A172 (cell line): ENCODE measurements at places on chromosomes 4 and X. TPM values are rescaled to one million over a fixed set of nuclear protein-coding genes. Genes with fewer than 3 reads are reported as not detected.

The APOO gene
- total RNA-seq: 64.7 and 84.7 TPM in 2 replicates

The APOOL gene
- 8.3 and 14.1 TPM in 2 replicates for total RNA-seq

The NLGN3 gene
- 0.22 and 0.72 TPM in 2 replicates for total RNA-seq

The SMIM10 gene
- total RNA-seq: 0.40 and 0.60 TPM in 2 replicates

The SSX4B gene
- not detected in 2 replicates for total RNA-seq

The CFP gene
- total RNA-seq: 0.05 and 0.43 TPM in 2 replicates

The CENPVL2 gene
- not detected in 2 replicates for total RNA-seq

The ADGRL3 gene
- 1.0 and 5.4 TPM in 2 replicates for total RNA-seq

The RS1 gene
- total RNA-seq: not detected in 2 replicates

The TRPC3 gene
- total RNA-seq: 0.57 and 0.98 TPM in 2 replicates

The GAGE12H gene
- not detected in 2 replicates for total RNA-seq

The TCP11X2 gene
- not detected in 2 replicates for total RNA-seq

DNA sequence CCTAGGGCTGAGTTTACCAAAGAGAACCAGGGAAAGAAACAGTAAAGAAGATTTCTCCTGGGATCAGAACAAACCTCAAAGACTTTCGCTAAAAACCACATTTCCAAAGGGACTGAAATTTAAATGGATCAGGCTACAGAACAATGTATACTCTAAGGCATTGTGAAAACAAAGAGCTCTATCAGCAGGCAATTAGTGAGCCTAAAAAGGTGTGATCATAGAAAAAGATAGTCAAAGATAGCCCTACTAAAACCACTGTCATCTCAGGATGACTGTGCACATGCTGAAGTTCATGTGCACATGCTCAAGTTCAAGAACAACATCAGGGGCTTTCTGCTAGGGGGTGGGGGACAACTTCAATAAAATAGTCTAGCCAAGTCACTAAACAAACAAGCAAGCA, 12.9 kb upstream of the SMIM10L2A start:
- no peak for DNase-seq

DNA sequence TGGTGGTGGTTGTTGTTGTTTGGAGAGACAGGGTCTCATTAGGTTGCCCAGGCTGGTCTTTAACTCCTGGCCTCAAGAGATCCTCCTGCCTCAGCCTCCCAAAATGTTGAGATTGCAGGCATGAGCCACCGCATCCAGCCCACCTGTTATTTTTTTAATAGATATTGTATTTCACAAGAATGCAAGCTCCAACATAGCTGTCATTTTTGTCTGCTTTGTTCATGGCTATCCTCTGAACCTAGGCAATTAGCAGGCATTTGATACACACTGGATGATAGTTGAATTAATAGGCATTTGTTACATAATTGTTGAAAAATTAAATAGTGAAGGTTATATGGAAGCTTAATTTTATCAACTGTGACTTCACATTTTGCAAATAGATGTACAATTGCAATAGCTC, 64.7 kb downstream of the BANK1 start:
- no peak for DNase-seq

DNA sequence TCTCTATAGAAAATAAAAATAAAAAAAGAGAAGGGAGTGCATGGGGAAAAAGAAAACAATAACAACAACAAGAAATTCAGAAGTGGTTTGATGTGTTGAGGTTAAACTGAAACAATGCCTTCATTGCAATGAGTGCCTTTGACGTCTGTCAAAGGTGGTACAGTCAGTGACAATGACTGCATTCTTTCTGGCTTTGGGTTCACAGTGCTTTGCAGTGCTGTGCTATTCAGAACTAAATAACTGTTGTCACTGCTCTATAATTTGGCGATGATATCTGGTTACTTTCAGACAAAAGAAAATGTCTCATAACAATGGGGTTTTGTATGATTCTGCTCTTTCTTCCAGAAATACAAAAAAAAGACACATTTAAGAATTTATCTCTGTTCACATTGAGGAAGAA, 488.6 kb upstream of the MAGEB2 start:
- no peak for DNase-seq

- no peak for DNase-seq
Observed at GRCh38 chr4:119932277-119932676, 134.4 kb downstream of the MAD2L1 start.

GRCh38 chrX:101693476-101693875, 33.8 kb upstream of the ARMCX2 start:
- DNase-seq: no peak

DNA sequence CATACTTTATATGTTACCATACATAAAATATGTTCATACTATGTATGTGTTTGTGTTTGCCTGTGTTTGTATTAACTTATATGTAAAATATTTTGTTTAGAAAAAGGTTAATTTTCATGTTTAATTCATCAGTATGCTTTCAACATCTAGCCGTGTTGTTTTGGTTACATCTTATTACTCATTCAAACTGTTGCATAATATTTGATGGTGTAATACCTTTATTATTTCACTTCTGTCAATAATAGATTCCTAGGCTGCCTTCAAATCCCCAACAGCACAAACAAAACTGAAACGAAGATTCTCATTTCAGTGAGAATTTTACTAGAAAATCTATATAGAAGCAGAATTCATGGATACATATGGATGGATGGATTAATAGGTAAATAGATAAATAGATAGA, 462.3 kb upstream of the ADGRL3 start:
- DNase-seq: no peak

DNA sequence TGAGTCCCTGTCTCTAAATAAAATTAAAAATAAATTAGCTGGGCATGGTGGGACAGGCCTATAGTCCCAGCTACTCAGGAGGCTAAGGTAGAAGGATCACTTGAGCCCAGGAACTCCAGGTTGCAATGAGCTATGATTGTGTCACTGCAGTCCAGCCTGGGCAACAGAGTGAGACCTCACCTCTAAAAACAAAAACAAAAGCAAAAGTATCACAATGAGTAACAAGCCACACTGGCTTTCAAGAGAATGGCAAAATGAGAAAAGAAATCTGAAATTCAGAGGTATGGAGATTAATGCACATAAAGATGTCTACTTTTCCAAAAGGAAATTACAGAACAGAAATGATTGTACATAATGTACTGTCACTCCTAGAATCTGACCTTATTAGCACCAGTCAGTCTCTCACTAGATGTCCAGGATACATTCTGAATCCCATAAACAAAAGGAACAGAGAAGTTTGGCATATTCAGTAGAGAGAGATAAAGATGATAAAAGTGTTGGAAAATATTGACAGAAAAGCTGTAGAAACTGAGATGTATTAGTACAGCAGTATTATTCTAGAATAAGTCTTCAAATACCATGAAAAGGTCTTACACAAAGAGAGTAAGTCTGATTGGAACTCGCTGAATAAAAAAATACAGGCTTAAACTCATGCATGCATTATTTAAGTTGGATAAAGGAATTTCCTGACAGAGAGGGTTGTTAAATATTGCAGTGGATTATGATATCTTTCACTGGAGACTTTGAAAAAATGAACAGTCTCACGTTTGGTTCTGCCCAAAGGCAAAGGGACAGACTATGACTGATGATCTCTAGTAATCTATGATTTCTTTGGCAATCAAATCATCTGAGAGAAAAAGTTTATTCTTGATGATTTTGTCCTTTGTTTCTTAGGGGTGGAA, 102.5 kb downstream of the SH3RF1 start:
- no peak for DNase-seq

DNA sequence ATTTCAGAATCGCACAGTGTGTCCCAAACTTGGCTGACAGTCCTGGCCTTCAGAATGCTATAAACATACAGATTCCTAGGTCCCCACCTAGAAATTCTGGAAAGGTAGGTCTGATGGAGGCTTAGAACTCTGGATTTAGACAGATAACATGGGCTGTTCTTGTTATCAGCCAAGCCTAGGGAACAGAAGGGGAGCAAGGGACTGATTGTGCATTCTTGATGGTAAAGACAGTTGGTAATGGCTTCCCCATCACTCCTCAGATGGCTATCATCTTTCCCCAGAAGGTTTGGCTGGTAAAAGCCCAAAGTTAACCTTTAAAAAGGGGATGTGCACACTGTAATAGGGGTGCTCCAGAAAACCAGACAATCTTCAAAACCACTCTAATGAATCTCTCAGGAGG, 35.7 kb downstream of the DIPK2B start:
- DNase-seq: no peak

GRCh38 chr4:8282742-8283141, 13.2 kb downstream of the HTRA3 start:
- no peak for DNase-seq

DNA sequence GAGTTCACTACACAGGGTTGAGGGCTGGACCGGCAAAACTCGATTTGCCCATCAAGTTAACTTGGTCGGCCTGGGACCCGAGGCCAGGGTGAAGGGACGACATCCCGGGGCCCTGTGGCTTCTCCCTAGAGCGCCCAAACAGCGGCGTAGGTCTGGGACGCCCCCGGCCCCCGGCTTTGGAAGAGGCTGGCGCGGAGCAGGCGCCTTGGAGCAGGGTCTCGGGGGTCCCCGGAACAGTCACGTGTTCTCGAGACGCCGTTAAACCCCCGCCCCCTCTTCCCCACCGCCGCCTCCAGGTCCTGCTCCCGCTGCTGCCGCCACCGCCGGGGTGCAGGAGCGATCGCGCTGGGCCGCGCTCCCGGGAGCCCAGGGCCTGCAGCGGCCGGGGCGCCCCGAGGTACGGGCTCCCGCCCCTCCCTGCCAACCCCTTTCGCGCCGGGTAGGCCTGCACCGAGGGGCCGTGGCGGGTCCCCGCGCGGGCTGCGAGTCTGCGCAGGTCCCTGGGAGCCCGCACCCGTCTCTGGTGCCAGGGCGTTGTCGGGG, at the start of gene NPY5R:
Gene NPY5R, plus strand, starts transcription at position 289 of the 543 bp plus-strand sequence. CDS start 6,382 bp downstream, outside the sequence.
- DNase-seq: no peak

- no peak for DNase-seq
Observed at GRCh38 chr4:4542774-4543485, 1.1 kb upstream of the STX18 start.

- no peak for DNase-seq
Observed at GRCh38 chrX:39689376-39690104, 408.2 kb downstream of the BCOR start.

DNA sequence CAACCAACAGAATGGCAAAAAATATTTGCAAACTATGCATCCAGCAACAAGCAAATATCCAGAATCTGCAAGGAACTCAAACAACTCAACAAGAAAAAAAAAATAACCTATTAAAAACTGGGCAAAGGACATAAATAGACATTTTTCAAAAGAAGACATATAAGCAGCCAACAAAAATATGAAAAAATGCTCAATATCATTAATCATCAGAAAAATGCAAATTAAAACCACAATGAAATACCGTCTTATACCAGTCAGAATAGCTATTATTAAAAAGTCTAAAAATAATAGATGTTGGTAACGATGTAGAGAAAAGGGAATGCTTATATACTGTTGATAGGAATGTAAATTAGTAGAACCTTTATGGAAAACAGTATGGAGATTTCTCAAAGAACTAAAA, 53.4 kb downstream of the WDR19 start:
- no peak for DNase-seq

DNA sequence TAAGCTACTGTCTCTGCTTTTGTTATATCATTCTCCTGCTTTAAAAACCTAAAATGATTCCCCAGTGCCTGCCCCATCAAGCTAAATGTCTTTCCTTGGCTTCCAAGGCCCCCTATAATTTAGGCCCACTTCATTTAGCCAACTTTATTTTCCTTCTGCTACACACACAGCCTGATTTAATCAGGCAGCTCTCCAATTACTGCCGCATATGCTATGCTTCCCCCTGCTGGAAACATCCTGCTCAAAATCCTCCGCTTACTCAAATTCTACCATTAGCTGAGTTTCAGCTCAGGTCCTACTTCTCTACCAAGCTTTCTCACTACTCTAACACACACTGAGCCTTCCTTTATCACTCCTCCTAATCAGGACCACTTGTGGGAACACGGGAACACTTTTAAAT, 17.0 kb downstream of the LAMP2 start:
- no peak for DNase-seq

GRCh38 chr4:38174801-38175200, 214.6 kb downstream of the PTTG2 start:
- no peak for DNase-seq

GRCh38 chrX:153687121-153688039, at the start of gene SLC6A8:
Gene SLC6A8 (plus strand): TSS chrX:153687926. CDS start chrX:153688575, 649 bp downstream.
- peak; percentile 43 for DNase-seq

DNA sequence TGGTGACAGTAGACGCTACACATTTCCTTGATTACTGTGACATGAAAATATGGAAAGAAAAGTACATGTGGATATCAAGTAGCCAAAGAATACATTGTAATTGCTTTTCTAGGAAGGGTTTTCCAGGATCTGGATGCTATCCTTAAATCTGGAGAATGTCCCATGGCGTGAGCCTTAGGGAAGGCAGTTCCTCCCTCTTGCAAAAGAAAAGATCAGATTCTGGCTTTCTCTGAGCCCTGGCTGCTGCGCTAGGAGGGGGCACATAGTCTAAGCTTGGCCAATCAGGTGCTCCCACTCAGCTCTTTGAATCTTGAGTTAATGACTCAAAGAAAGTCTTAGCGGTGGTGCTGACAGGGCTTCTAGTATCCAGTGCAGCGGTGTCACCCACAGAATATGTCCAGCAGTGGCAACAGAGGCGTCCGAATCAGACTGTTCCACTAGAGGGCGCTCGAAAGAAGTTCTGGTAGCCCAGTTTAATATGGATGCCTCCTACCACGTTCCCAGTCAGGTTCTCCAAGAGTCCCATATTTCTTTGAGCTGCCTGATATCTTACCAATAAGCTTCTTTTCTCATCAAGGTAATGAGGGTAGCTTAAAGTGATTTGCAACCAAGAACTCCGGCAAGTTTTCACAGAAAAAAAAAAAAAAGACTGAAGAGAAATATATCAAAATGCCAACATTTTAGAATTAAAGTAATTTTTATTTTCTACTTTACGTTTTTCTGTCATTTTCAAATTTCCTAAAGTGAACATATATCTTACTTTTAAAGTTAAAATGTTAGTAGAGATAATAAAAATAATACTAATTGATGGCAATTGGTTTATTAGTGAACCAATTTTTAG, 213.4 kb upstream of the S100G start:
- DNase-seq: peak; percentile 93

DNA sequence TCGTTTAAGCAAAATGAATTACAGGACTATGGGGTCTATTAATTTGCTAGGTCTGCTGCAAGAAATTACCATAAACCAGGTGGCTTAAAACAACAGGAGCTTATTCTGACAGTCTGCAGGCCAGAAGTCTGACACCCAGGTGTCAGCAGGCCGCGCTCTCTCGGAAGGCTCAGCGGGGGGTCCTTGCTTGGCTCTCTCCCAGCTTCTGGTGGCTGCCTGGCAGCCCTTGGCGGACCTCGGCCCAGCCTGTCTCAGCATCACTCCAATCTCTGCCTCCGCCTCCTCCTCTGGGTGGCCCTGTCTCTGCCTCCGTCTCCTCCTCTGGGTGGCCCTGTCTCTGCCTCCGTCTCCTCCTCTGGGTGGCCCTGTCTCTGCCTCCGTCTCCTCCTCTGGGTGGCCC, 580.5 kb upstream of the FAT1 start:
- no peak for DNase-seq

- DNase-seq: no peak
Observed at GRCh38 chrX:107747596-107748161, 27.9 kb downstream of the TSC22D3 start.
